ENCODE measurements at places on chromosomes 2 and 18.
A peak's percentile ranks its signal among the peaks of the same experiment; 100 is the strongest.

GRCh38 chr2:30249354-30249753, 18.0 kb downstream of the LBH start:
- DNase-seq: no peak

GRCh38 chr18:78416853-78417252, 562.8 kb upstream of the SALL3 start:
- DNase-seq: no peak

DNA sequence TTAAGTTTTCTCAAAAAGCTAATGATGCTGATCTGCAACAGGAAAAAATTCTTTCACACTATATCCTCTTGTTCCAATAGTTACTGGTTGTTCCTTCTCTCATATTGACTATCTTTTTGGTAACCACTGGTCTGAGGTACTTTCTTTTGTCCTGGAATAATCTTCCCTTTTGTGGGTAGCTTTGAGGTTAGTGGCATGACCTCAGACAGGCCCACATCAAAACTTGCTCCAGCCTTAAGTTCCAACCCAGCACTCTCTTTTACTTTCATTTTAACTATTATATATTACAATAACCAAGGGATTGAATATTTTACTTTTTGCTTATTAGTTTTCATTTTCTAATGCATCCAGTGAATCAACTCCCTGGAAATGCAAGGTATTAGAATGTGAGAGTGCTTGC, 9.5 kb downstream of the REG1A start:
- DNase-seq: no peak

GRCh38 chr18:2049986-2050385, 521.3 kb downstream of the METTL4 start:
- DNase-seq: no peak

DNA sequence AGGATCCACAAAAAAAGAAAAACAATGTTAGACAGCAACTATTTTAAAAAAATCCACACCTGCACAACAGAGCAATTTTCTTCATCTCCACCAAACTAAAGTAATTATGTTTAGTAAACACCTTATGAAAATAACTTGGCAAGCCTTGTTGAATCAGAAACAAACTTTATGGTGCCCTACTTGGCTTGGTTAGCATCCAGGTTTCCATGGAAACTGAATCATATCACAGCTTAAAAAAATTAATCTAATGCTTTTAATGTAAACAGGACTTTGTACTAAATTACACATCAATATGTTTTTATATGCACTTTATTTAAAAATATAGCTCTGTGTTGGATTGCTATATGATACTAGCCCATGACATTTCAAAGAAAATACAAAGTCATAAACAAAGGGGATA, 1882.4 kb downstream of the SUCLG1 start:
- DNase-seq: no peak

DNA sequence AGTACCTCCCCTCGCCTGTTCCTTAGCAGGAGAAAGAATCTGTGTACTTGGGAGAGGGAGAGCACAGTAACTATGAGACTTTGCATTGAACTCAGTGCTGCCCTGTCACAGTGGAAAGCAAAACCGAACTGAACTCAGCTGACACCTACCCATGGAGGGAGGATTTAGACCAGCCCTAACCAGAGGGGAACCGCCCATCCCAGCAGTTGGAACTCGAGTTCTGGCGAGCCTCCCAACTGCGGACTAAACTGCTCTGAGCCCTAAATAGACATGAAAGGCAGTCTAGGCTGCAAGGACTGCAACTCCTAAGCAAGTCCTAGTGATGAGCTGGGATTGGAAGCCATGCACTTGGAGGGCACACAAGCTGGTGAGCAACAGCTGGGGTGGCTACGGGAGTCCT, 110.4 kb downstream of the GRB14 start:
- DNase-seq: peak; percentile 30

- DNase-seq: no peak
Observed at GRCh38 chr2:39755466-39755865, 23.6 kb downstream of the THUMPD2 start.

DNA sequence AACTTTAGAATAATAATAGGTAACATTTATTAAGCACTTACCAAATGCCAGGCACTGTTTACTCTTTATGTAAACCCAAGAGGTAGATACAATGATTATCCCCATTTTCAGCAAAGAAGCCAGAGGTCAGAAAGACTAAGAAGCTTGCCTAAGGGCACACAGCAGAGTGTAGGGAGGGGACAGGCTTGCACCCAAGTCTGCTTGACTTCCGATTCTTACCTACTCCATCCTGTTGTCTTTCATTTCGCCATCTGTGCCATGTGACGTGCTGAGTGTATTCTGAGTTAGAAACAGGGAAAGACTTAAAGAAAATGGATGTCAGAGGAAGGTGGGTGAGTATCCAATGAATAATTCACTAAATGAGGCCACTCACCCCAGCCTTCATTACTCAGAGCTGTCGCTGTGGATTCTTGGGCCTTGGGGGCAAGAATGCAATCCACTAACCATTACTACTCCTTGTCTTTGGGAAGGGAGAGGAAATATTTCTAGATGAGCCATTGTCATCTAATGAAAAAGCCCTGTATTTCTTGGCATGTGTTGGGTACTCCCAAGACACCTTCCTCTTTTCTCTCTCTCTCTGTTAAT, 76.4 kb upstream of the BCL11A start:
- no peak for DNase-seq

DNA sequence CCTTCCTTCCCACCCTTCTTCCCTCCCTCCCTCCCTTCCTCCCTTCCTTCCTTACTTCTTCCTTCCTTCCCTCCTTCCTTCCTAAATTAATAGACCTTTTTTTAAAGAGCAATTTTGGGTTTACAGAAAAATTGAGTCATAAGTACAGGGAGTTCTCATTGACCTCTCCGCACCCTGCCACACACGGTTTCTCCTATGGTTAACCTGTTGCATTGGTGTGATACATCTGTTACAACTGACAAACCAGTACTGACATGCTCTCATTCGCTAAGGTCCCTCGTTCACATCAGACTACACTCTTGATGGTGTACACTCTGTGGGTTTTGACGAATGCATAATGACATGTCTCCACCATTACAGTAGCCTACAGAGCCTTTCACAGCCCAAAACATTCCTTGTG, 11.6 kb upstream of the SDC1 start:
- DNase-seq: no peak

DNA sequence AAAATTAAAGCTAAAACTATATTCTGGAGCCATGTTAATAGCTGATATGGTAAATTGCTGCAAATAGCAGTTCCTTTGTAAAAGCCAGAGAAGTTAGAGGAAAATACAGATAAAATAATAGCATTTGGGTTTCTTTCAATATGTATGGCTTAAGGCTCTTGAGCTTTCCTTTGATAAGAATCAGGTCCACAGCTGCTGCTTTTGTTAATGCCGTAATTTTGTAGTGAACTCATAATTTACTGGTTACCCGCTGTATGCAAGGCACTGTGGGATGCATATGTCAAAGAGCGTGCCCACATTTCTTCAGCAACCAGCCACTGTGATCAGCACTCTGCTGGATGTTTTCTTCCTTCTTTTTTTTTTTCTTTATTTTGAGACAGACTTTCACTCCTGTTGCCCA, 79.1 kb downstream of the MOGAT1 start:
- DNase-seq: no peak

GRCh38 chr2:3696545-3696944, 6.8 kb upstream of the DCDC2C start:
- no peak for DNase-seq

GRCh38 chr18:46623541-46623940, 33.5 kb downstream of the LOXHD1 start:
- peak; percentile 32 for DNase-seq

DNA sequence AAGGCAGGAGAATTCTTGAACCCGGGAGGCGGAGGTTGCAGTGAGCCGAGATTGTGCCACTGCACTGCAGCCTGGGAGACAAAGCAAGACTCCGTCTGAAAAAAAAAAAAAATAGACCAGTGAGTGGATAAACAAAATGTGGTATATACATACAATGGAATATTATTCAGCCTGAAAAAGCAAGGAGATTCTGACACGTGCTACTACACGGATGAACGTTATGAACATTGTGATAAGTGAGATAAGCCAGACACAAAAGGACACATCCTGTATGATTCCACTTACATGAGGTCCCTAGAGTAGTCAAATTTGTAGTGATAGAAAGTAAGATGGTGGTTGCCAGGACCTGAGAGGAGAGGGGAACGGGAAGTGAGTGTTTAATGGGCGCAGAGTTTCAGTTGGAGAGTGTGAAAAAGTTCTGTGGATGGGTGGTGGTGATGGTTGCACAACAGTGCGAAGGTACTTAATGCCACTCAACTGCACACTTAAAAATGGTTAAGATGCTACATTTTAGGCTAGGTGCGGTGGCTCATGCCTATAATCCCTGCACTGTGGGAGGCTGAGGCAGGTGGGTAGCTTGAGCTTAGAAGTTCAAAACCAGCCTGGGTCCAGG, 38.3 kb downstream of the NIFK start:
- DNase-seq: no peak

DNA sequence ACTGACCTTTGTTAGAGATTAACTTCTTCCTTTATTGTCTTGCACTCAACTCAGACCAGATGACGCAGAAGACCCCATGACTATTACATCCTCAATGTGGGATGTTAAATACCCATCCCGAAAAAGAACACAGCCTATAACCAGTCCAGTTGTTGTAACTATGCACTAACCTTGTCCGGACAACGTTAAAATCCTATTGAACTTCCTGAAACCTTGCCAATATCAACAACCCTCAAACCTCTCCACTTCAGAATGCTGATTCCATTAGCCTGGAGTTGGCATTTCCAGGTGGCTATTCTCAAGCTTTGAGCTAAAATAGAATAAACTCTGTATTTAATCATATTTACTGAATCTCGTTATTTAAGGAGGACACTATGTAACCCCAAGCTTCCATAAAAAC, 13.6 kb downstream of the NMS start:
- no peak for DNase-seq

DNA sequence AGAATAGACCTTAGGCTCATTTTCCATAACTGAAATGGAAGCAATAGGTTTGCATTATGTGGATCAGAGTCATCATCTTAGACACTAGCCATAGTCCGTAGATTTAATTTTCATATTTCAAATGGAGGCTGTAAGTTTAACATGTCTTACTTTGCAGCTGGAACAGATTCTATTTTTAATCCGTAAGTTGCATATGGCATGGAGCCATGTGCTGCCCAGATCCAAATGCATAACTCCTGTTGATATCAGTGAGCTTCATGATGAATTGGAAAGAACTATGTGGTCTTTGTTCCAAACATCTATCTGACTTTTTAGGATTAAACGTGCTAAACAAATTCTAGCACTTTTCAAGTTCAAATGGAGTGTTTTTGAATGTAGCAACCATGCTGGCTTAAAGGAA, 43.4 kb downstream of the MEIS1 start:
- DNase-seq: no peak

GRCh38 chr2:35591886-35592285, 763.7 kb upstream of the CRIM1 start:
- no peak for DNase-seq

- DNase-seq: no peak
Observed at GRCh38 chr2:190668892-190669291, 20.0 kb downstream of the NAB1 start.

DNA sequence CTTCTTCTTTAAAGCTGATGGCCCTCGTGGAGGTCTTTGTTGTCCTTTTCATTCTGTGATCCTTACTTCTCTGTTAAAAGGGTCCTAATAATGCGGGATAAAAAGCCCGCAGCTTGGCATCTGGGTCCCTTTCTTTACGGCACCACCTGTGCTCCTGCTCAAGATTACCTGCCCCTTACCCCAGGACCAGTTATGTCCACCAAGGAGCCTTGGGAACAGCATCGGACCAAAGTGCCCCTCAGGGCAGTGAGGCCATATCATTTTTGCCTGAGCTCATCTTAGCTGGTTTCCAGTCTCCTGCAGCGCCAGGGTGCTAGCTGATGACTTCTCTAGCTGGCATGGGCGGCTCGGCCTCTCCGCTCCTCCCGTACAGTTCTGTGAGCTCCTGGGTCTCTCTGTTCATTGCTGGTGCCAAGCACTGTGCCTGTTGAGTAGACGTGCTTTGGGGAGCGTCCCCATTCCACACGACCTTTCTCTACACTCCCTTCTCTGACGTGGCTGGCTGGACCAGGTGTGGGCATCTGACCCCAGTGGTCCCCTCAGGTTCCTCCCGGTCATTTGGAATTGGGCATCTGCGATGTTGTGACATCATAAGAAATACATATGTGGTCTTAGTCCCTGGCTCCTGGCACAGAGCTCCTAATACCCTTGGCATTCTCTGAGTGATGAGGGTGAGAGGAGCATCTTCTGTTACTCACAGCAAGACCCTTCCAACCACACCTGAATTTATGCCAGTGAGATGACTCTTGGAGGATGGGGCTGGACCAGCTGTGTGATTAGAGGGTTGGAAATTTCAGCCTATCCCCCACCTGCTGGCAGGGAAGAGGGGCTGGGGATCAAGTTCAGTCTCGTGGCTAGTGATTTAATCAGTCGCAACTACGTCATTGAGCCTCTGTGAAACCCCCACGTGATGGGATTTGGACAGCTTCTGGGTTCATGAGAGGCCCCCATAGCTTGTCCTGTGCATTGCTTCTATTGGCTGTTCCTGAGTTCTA, 134.2 kb upstream of the HS6ST1 start:
- no peak for DNase-seq

DNA sequence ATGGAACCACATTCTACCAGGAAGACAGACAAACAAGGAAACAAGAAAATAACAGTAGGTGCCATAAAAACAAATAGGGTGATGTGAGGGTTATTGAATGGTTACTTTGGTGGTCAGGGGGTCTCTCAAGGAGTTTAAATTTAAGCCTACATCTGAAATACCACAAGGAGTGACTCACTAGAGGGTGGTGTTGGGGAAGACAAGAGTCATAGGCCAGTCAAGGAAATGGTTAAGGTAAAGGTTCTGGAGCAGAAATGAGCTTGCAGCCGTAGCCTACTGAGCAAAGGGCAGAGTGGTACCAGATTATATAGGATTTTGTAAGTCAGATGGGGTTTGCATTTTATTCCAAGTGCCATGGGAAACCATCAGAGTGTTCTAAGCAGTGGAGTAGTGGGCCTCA, 135.6 kb upstream of the DAPL1 start:
- DNase-seq: no peak

GRCh38 chr2:23478933-23479683, 94.1 kb downstream of the KLHL29 start:
- no peak for DNase-seq

DNA sequence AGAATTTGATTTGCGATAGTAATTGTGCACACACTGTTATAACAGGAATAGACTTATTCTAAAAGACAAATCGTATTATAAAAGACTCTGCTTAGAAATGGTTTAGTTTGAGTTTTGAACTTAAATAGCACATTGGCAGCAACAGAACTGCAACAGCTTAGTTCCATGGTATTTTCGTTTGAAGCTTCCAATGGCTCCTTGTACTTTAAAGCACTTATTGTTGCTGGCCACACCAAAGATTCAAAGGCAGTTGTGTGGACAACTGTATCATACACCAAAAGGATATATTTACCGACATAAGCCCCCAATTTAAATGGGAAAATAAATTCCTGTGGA, 627 bp downstream of the WIPF1 start:
- no peak for DNase-seq

DNA sequence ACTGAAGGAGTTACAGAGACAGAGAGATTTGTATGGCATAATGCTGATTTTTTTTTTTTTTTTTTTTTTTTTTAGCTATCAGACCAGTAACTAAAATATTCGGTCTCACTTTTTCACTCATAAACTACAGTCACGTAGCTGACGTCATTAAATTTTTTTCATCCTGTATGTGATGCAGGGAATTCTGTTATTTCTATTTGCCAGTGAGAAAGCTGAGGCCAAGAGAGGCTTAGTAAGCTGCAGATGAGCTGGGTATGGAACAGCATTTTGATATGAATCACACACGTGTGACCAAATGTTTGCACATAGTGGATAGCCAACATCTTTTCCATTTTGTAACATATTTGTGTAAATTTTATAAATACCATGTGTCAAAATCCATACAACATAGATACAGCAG, 79.1 kb upstream of the EPB41L3 start:
- no peak for DNase-seq

GRCh38 chr2:199743415-199744120, 107.4 kb downstream of the FTCDNL1 start:
- DNase-seq: no peak
